SK-N-SH (cell line): ENCODE measurements at places on chromosomes 16 and 17. TPM values are rescaled to one million over a fixed set of nuclear protein-coding genes. Genes with fewer than 3 reads are reported as not detected.

KRTAP9-2 gene
- polyA plus RNA-seq = not detected in 2 replicates

RHBDF1 gene
- 49.1 and 54.1 TPM in 2 replicates for polyA plus RNA-seq

BCL6B gene
- polyA plus RNA-seq = 0.02 TPM in 1 of 2 replicates, not detected in the other

TOP3A gene
- 14.4 and 14.7 TPM in 2 replicates for polyA plus RNA-seq

ALOX12 gene
- not detected in 2 replicates for polyA plus RNA-seq

ANKRD40 gene
- 33.6 and 46.3 TPM in 2 replicates for polyA plus RNA-seq

FOXN1 gene
- not detected in 2 replicates for polyA plus RNA-seq

ABI3 gene
- 2.8 and 4.7 TPM in 2 replicates for polyA plus RNA-seq
